ENCODE measurements at places on chromosomes 6 and 20.

- no peak for DNase-seq
Measured at GRCh38 chr20:17617868-17618672, 48.2 kb downstream of the DSTN start.

GRCh38 chr20:20289331-20289730, 78.6 kb upstream of the INSM1 start:
- DNase-seq: no peak

DNA sequence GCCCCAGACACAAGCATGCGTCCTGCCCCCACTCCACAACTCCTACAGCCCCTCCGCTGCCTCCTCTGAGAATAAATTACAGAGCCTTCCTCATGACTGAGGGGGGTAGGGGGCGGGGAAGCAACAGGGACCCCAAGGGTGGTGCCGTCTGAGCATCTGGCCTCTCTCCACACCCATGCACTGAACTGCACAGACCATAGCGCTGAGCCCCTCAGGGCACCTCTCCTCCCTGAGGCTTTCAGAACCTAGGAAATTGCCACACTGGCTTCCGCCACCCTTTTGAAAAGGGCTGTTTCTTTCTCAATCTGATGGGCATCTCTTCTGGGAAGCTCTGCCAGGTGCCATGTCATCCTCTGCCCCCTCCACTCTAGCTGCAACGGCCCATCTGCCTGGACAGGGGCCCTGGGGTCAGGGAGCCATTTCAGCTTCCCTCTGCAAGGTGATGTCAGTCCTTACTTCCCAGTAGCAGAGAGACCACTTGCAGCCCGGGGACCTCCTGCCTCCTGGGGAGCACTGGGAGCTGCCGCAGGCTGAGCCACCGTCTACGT, 2.5 kb downstream of the CST7 start:
- no peak for DNase-seq

DNA sequence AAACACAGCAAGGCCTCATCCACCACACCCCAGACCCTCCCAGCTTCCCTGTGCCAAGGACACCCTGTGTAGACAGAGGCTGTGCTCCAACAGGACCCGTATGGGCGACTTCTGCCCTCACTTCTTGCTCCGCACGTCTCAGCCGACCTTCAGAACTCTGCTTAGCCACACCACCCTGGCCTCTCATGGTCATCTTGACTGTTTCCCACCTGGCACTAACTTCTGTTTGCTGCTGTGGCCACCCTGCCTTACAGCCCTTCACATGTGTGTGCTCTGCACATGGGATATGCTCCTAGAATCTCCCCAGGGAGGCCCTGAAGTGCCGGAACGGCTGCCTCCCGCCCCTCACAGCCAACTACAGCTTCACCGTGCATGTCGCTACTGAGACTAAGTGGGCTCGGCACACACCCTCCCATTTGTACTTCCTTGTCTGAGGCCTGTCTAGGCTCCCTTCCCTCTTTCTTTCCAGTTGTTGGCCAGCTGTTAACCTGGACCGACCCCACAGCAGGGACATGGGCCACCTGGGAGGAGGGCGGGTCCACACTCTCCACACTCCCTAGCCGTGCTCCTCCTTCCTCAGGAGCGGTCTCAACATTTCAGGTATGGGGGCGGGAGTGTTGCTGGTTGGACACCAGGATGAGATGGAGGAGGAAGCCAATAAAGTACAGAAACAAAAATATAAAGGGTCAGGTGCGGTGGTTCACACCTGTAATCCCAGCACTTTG, 69.6 kb downstream of the PYGB start:
- no peak for DNase-seq

- no peak for DNase-seq
Measured at GRCh38 chr6:116405138-116405537, 34.4 kb downstream of the DSE start.

GRCh38 chr6:33766921-33767907, 20.5 kb upstream of the IP6K3 start:
- no peak for DNase-seq

DNA sequence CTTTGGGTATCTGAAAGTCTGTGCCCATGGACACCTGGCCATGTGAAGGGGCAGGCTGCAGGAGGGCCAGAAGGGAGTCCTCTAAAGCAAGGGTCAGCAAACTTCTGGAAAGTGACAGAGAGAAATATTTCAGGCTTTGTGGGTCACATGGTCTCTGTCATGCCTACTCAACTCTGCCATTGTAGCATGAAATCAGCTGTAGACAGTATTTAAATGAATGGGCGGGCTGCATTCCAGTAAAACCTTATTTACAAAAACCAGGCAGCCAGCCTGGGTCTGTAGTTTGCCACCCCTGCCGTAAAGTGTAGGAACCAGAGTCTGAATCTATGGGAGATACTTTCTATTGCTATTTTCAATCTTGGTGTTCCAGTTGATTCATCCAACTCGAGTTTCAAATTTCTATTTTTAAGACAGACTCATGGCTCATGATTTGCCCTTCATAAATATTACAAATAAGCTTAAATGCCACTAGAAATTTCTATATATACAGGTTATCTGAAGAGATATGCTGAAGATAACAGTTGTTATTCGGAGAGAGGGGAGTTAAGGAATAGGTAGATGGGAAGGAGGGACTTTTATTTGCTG, 19.0 kb upstream of the ADGRF4 start:
- DNase-seq: no peak

GRCh38 chr20:56060486-56060885, 55.2 kb upstream of the CBLN4 start:
- no peak for DNase-seq

DNA sequence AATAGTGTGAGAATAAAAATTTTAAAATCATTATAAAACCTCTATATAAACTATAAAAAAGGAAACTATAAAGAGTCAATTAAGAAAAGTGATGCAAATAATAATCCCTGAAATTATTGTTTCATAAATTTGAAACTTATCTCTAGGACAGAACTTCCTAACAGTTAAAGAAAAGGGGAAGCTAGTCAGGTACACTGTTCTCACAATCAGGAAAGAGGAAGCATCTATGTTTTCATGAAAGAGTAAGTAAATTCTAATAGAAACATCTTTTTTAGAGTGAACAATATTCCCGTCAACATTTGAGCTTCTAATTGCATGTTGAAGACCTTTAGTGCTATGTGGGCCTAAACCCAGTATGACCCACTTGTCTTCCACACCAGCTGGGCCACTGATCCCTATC, 1.2 kb upstream of the ADGRF1 start:
- no peak for DNase-seq

DNA sequence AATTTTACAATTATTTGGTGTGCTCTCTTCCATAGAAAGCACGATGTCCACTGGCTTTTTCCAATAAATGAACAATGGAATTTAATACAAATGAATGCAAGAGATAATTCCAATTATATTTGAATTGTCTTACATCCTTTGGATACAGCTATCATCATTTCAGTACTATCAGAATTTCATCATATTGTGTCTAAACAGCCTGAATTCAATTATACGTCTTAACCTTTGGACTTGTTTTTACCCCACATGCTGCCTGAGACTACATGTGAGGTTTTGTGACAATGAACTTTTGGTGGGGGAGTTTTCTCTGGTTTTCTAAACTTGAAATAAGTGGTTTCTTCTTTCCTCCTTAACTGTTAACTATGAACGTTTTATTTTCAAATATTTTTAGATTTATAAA, 1176.0 kb downstream of the EPHA7 start:
- no peak for DNase-seq

GRCh38 chr6:119476554-119476953, 127.0 kb upstream of the MAN1A1 start:
- DNase-seq: no peak

GRCh38 chr20:43255877-43256276, 66.2 kb upstream of the PTPRT start:
- no peak for DNase-seq

DNA sequence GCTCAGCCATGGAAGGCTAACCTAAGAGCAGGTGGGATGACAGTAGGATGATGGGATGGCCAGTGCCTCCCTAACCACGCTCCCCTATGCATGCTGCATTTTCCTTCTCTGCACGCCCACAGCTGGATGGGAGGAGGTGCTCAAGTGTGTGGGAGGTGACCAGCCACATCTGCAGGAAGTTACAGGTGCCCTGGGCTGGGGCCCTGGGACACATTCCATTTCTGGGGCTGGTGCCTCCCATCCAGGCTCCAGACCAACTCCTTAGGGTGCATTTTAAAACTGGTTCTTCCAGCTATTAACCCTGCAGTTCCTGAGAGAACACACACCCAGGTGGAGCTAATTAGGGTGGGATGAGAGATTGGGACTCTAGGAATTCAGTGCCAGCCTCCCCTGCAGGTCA, 135.3 kb upstream of the ARMC2 start:
- no peak for DNase-seq

DNA sequence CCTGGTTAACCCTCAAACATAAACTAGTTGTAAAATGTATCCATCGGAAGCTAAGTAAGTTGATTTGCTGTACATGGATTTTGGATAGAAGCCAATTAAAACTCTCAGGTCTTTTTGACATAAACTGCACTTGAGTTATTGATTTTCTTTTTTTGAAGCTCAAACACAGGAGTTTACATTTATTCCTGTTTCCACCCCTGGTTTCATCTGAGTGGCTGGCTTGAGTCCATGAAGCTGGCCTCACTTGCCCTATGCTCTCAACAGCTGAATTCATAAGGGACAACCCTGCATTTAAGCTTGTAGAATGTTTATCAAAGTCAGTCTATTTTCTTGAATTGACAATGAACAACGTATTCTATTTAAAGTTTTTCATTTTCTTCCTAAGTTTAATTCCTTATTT, 58.1 kb upstream of the PLEKHG1 start:
- DNase-seq: no peak

DNA sequence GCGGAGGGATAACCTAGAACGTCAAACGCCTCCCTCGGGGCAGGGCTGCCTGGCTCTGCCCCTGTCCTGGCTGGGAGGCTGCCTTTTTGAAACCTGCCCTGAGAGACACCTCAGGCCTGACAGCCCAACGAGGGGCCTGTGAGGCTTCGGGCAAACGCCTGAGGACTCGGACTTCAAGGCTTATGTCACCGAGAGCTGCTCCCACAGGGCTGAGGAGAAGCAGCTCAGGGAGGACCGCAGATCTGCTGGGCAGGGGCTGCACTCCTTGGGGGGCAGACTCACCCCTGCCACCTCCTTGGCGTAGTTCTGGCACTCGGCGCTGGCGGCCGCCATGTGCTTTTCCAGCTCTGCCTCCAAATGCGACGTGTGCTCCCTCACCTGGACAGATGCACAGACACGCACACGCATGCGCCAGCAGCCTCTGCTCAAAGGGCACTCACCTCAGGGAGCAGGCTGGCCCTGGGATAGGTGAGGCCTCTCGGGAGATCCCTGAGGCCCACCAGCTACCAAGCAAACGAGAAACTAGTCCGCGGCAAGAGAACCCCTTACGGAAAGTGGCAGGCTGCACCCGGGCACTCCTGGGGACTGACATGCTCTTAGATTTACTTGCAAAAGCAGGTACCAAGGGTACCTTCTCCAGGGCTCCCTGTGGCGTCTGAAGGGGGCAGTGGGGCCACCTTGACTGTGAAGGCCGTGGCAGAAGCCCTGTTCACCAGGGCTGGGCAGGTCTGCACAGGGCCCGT, 49.6 kb downstream of the DSTN start:
- DNase-seq: no peak

- DNase-seq: no peak
Measured at GRCh38 chr6:12748411-12748810, 31.8 kb downstream of the PHACTR1 start.

DNA sequence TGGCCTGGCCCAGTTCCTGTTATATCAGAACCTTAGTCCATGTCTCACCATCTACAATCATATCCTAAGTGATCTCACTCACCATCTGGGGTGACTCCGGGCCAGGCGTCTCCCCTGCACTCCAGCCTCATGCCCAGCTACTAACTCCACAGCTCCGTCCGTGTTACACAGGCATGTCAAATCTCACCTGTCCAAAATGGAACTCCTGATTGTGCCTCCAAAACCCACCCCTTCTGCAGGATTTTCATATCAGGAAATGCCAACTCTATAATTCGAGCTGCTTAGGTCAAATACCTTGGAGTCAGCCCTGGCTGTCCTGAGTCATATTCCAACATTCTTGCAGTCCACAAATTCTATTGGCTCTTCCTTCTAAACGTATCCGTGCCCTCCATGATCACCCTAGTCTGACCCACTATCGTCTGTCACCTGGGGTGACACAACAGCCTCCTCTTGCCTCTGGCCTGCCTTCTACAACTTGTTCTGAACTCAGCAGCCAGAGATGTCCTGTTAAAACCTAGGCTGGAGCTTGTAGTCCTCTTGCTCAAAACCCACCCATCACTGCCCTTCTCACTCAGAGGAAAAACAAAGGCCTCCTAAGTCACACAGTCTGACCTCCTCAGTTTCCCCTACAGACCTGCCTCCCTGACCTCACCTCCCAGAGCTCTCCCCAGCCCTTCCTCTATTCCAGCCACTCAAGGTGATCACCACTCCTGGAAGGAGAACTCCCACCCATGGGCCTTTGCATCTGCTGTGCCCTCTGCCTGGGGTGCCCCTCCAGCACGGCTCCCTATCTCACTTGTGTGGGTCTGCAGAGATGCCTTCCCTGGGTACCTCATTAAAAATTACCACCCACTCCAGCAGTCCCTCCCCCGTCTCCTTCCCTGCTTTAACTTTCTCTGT, 85.3 kb upstream of the SIRPA start:
- DNase-seq: no peak

DNA sequence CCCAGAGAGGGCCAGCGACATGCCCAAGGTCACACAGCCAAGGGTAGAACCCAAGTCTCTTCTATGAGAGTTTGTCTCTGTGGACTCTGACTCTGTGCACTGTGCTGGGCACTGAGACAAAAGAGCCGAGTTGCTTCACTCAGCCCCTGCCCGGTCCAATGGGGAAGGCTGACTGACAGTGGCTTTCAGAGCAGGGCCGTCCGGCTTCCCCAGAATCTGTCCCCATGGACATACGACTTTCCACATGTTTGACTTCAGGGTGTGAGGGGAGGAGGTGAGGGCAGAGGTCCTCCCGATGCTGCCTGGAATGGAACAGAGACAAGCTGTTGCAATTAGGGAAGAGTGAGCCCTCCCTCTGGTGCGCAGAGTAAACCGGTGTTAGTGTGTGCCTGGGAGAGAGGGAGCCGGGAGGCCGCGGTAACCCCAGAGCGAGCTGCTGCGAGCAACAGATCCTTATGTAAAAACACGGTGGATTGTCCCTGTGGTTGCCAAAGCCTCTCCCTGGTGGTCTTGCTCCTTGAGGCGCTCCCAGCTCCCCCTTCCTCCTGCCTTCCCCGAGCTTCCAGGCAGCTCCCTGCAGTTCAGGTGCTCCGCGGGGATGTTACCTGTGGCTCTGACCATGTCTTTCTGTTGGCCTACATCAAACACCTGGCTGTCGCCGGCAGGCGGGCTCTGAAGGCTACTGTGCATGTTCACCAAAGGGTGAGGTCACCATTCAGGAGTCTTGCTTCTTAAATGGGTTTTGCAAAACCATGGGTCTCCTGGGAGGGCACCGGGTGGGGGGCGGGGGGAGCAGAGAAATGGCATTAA, 672 bp downstream of the SIRPA start:
- DNase-seq: no peak

- DNase-seq: no peak
Measured at GRCh38 chr6:127841811-127842210, 59.0 kb downstream of the THEMIS start.

DNA sequence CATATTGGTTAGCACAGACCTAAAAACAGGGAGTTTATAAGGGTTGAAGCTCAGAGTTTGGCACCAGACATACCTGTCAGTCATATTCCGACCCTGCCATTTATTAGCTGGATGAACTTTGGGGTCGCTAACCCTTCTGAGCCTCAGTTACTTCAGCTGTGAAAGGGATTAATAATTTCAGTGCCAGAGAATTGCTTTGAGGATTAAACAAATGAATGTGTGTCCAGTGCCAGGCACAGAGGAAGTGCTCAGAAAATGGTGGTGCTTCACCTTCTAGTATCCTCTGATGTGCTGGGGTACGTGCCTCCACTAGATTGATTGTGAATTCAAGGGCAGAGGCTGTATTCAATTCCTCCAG, 4.1 kb upstream of the EPB41L1 start:
- no peak for DNase-seq

All from GM04503 (cell line).